Body of pancreas (tissue), 4 donors: ENCODE measurements at places on chromosomes 5 and 9.

DNA sequence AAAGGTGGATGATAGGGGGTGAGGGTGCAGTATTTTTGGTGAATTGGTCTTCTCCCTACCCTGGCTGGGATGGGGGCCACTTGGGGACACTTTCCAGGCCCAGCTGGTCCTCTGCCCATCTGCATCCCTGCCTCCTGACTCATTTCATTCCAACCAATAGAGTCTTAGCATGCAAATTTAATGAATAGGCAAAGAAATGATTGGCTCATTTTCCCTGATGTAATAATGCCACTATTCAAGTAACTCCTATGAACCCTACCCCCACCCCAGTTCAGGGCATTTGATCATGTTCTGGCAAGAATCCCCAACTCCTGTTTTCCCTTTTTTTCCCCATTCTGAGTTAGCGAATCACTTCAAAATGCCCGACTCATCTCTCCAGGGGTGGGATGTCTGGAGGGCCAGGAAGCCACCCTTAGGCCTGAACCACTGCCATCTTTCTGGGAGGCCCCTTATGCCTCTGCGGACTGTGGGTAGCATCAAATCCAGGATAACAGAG is 56.7 kb downstream of the PCDH1 start:
- no peak for DNase-seq

- DNase-seq, result no peak
Measured at GRCh38 chr9:29297592-29297991, 1724.3 kb upstream of the C9orf72 start.

DNA sequence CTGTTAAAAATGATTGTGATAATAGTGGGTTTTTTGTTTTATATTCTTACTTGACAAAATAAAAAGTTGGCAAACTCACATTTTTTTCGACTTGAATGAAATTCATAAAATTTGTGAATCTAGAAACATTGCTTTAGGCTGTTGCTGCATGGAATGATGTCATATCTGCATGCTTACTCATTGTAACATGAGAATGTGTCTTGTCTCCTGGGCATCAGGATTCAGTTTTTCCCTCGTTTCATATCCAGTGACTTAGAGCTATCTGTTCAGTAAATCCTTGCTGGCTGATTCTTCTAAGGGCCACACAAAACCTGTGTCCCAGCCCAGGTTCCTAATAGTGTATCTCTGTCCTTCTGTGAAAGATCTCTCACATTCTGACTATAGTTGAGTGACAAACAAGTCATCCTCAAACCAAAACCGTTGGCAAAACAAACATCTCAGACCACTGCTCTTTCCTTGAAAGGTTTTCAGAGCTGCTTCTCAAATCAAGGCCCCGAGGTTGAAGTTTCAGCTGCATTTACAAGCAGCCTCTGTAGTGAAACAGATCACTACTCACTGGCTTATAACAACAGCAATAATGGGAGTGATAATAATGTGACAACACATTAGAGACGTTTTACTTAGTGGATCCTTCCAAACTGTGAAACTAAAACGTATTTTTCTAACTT is 95.0 kb downstream of the NPR3 start:
- DNase-seq, result no peak

DNA sequence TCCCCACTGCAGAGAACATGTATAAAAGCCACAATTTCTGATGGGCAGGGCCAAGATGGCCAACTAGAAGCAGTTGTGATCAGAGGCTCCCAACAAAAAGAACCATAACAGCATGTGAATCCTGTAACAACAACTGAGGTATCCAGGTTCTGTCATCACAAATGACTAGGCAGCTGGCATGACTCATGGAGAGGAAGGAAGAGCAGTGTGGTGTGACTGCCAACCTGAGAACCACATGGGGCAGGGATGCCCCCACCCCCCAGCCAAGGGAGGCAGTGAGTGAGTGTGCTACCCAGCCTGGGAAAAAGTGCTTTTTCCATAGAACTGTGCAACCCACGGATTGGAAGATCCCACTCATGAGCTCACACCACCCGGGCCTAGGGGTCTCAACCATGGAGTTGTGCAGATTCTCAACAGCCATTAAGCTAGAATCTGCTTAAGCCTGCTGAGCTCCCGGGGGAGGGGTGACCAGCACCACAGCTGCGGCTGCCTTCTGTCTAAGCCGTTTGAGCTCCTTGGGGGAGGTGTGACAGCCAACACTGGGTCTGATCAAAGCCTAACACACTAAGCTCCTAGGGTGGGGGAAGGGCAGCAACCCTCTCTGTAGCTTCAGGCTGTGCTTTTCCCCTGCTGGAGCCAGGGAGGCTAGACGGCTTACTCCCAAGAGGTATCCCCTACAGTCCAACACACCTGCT is 80.1 kb upstream of the DMAC1 start:
- DNase-seq, result no peak

GRCh38 chr9:109953813-109954497 is 174.0 kb downstream of the PALM2AKAP2 start:
- DNase-seq, result no peak

- no peak for DNase-seq
Measured at GRCh38 chr5:18243846-18244245, 609.6 kb downstream of the TAF11L14 start.

DNA sequence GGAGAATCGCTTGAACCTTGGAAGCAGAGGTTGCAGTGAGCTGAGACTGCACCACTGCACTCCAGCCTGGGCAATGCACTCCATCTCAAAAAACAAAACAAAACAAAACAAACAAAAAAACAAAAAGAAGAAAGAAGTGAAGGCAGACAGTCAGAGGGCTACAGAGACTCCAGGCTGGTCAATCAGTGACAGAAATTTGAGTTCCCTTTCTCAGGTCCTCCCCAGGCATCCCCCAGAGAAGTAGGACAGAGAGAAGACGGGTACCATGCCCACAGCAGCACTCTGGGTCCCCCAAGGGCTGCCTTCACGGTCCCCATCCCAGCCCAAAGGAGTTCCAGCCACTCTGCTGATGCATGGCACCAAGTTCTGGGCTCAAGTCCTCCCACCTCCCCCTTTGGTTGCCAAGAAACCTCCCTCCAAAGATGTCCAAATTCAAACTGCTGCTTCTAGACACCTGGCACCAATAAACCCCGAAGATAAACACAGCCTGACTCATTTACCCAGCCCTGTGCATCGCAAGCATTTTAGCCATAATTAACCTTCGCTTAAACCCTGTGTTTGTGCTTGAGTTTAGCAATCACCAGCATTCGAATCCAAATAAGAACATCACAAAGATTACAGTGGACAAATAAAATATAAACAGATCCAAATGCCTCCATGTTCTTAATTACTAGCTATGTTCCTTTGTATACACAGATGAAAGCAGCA is 24.0 kb downstream of the SEMA4D start:
- no peak for DNase-seq

- DNase-seq, result peak; percentile 57
Measured at GRCh38 chr5:133287500-133287899, 235.7 kb downstream of the HSPA4 start.

DNA sequence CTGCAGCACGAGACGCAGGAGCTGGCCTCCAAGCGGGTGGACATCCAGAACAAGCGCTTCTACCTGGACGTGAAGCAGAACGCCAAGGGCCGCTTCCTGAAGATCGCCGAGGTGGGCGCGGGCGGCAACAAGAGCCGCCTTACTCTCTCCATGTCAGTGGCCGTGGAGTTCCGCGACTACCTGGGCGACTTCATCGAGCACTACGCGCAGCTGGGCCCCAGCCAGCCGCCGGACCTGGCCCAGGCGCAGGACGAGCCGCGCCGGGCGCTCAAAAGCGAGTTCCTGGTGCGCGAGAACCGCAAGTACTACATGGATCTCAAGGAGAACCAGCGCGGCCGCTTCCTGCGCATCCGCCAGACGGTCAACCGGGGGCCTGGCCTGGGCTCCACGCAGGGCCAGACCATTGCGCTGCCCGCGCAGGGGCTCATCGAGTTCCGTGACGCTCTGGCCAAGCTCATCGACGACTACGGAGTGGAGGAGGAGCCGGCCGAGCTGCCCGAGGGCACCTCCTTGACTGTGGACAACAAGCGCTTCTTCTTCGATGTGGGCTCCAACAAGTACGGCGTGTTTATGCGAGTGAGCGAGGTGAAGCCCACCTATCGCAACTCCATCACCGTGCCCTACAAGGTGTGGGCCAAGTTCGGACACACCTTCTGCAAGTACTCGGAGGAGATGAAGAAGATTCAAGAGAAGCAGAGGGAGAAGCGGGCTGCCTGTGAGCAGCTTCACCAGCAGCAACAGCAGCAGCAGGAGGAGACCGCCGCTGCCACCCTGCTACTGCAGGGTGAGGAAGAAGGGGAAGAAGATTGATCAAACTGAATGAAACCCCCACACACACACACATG is 654 bp downstream of the PURA start:
- DNase-seq, result peak; percentile 78
